ENCODE measurements at places on chromosomes 11 and 22.

DNA sequence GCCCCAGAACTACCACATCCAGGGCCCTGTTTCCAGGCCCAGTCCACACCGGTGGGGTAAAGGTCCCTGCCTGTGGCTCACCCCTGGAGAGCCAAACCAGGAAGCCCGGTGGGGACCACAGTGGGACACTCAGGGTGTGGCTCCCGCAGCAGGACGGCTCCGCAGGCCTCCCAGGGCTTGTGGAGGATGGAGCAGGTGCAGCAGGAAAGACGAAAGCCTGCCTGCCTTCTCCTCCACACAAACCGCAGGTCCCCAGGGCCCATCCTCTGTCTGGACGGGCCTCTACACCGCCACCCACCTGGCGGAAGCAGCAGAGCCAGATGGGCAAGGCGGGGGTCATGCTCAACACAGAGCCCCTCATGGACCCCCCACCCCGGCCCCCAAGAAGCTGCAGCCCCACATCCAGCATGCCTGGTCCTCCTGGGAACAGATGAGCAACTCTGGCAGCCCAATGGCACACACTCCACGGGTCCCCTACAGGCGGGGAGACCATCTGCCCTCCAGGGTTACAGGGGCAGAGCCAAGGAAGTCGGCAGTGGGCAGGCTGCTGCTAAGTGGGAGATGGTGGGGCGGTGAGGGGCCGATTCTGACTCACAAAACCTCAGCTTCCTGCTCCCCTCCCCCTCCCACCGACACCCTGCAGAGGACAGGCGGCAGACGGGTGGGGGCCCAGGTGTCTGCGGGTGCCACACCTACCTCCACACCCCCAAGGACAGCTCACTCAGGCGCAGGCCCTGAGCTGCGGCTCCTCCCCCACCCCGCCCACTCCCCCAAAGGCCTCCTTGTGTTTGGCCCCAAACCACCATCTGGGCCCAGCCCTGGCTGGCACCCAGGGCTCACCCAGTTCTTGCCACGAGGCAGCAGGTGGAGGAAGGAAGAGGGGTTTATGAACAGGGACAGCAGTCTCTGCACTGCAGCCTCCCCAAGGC is 5.2 kb downstream of the SBF1 start:
- DNase-seq: peak; percentile 27

DNA sequence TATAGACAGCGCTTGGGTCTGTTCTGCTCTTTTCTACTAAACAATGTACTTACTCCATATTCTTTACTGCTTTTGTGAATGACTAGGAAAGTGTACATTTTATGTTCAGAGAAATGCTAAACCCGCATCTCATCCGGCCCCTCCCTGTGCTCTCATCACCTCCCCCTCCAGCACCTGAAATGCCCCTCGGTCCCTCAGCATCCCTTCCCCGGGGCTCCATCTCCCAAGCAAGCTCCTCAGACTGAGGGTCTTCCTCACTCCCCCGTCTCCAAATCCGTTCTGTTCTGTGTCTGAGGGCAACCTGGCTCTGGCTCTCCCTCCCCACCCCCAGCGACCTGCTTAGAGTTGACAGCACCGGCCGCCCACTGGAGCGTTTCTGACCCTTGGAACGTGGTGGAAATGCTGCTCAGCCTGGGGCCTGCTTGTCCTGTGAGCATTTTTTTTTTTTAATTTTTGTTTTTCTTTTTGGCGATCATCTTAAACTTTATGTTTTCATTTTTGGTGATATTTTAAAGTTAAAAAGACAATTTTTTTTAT is 1.4 kb downstream of the SELENOO start:
- no peak for DNase-seq

GRCh38 chr11:18495703-18496102 is 31.0 kb downstream of the TSG101 start:
- peak; percentile 8 for DNase-seq

GRCh38 chr11:48170241-48171233 is 46.1 kb upstream of the OR4B1 start:
- peak; percentile 86 for DNase-seq

- no peak for DNase-seq
Observed at GRCh38 chr11:75873417-75874221, 58.6 kb downstream of the UVRAG start.

DNA sequence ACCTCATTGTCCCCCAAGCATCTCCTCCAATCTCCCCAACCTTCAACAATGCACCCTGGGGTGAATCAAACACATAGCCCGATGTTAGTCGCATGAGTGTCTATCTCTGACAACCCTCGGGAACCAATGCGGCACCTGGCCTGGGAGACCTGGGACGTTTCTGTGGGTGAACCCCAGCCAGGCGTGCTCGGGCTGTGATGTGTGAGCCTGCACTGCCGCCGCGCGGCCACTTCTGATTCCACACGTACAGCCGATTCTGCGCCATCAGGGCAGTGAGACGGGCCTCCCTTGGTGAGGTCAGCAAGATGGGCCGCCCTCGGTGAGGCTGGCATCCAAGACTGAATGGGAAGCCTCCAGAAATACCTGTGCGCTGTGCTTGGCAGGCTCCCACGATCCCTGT is 5.2 kb upstream of the H19 start:
- no peak for DNase-seq

- DNase-seq: peak; percentile 25
Observed at GRCh38 chr22:34414467-34415440, 494.5 kb upstream of the LARGE1 start.

DNA sequence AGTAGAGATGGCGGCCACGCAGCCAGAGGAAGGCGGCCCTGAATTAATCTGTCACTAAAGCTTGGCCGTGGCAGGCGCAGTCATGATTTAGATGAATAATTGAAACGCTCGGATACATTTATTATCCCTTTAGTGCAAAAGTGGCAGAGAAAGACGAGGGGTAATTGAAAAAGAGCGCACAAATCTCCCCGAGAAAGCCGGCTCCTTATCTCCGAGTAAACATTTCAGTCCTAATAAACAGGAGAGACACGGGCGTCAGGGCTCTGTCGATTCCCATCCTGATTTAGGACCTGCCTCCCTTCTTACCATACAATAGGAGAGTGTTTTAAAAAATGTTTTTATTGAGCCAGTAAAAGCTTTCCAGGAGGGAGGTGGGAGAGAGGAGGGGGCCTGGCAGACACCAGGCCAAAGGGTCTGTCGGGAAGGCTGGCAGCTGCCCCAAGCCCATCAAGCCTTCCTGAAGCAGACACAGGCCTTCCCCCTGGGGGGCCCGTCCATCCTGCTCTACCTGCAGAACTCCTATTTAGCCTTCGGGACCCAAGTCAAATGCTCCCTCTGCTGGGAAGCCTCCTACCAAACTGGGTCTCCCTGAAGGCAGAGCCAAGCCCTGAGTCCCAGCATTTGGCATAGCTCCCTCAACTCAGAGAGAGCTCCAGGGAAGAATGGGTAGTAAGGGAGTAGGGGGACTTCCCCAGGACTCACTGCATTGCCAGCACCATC is 22.8 kb downstream of the OTUB1 start:
- DNase-seq: no peak

DNA sequence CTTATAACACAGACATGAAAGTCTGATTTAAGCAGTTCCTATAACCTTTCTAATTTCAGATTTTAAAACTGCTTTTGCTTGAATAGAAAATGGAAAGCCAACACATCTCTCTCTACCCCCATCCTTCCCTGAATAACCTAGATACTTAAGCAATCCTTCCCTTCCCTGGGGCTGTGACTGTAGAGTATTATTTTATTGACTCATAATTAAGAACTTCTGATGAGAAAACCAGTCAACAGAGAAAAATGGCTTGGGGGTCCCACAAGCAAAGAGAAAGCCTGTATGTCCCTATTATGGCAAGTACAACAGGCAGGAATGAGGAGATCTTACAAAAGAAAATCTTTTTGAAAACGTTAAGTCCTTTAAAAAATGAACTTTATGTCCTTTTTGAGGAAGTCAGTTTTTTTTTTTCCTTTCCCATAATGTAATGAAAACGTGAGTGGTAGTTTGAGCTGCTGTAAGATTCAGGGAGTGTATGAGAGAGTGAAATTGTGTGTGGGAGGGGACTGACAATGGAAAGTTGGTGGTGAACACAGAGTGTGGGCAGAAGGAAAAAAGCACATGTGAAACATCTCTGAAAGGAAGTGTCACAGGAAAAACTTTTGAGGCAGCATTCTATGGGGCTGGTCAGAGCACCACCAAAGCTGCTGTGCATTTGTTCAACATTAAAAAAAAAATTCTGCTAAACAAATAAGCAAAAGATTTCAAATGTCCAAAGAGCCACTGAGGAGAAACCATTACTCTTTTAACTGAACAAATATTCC is 154.6 kb downstream of the MAML2 start:
- peak; percentile 82 for DNase-seq

DNA sequence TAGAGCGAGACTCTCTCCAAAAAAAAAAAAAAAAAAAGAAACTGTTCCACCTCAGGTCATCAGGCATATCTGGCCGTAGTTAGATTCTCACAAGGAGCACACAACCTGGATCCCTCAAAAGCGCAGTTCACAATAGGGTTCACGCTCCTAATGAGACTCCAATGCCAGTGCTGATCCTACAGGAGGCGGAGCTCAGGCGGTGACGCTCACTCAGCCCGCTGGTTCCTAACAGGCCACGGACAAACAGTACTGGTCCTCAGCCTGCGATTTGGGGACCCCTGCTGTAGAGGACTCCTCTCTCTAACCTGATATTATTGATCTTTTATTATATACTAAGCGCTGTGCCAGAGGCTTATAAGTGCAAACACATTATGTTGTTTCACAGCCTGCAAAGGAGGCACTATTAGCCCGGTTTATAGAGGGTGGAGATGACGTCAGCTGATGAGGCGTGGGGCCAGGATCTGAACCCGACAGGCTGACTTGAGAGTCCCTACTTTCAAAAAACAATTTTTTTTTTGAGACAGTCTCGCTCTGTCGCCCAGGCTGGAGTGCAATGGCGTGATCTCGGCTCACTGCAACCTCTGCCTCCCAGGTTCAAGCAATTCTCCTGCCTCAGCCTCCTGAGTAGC is 4.9 kb upstream of the MAFF start:
- no peak for DNase-seq

- peak; percentile 36 for DNase-seq
Observed at GRCh38 chr11:121451986-121452608, at the start of gene SORL1. Gene SORL1, plus strand, starts transcription at chr11:121452314. Its CDS starts 18 bp downstream, at chr11:121452332.

- DNase-seq: no peak
Observed at GRCh38 chr11:119970555-119971304, 167.2 kb downstream of the TRIM29 start.

DNA sequence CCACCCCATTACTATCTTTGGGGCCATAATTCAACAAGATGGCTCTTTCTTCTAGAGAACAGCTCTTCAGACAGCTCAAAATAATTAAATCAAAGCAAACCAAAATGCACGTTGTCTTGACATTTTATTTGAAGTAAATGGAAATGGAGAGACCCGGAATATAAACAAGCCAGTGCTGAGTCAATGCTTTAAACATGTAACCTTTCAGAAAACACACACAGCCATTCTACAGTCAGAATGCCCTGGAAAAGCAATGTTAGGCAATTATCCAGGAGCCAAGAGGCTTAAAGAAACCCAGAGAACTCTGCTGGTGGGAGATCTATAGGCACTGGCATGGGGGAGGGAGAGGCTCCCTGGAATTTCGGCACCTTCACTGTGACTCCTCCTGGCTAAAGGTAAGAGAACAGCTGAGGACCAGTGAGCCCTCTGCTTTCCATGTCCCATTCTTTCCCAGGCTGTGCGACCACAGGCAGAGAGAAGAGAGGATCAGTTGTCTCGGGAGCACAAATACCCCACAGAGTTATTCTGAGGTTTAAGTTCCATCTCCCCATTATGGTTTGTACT is 254.0 kb upstream of the CCDC90B start:
- DNase-seq: no peak

DNA sequence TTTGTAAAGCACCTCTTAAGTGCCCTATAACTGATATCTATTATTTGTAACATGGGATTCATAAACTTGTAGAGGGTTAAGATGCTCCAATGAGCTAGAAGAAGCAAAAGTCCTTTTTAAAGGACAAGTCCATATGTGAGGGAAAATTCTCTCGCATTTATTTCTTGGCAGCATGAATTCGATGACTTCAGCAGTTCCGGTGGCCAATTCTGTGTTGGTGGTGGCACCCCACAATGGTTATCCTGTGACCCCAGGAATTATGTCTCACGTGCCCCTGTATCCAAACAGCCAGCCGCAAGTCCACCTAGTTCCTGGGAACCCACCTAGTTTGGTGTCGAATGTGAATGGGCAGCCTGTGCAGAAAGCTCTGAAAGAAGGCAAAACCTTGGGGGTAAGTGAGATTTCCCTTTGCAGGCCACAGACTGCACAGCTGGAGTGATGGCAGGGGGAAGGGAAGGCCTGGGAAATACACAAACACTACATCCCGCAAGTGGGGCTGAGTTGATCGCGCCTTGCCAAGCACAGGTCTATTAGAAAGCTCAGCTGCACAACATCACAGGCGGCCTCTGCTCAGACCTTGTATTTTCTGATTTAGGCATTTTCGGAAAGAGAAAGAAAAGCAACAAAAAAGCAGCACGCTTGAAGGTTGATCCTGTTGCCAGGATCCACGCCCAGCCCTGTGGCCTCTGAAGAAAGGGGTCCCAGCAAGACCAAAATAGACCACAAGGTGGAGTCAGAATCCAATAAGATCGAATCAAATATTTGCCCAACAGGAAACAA is 1.5 kb downstream of the MS4A8 start:
- DNase-seq: no peak

DNA sequence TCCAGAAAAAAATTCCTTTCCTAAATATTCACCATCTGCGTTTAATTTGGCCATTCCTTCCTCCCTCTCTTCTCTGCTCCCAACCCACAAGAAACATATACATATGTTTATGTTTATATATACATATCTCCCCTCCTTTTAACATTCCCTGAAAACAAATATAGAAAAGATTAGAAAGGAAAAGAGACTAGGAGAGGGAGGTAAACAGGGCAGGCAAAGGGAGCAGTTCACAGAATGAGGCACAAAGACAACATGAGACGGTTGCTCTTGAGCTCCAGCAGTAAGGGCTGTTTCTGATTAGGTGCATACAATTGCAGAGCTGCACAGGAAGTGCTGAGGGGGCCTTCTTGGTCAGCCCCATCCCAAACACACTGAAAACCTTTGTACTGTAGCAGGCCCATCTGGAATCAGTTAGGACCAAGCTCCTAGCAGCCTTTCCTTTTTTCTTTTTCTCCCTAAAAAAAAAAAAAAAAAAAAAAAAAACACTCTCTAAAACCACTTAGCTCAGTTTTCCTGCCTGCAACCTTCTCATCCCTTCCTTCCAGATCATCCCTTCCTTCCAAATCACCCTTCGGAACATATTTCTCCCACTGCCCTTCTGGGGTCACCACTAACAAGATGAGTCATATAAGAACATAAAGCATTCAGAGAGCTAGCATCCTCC is 57.0 kb downstream of the RBFOX2 start:
- peak; percentile 98 for DNase-seq
